ENCODE measurements at places on chromosomes 16 and 17.

- no peak for DNase-seq
Measured at GRCh38 chr16:10566613-10567012, 13.8 kb downstream of the EMP2 start.

- no peak for DNase-seq
Measured at GRCh38 chr17:81478119-81478518, 34.5 kb downstream of the ACTG1 start.

GRCh38 chr17:9244066-9245052 is 223.0 kb downstream of the NTN1 start:
- no peak for DNase-seq

- peak; percentile 85 for DNase-seq
Measured at GRCh38 chr17:40602445-40603443, 37.5 kb upstream of the CCR7 start.

- no peak for DNase-seq
Measured at GRCh38 chr17:41549596-41550039, 21.5 kb upstream of the KRT19 start.

DNA sequence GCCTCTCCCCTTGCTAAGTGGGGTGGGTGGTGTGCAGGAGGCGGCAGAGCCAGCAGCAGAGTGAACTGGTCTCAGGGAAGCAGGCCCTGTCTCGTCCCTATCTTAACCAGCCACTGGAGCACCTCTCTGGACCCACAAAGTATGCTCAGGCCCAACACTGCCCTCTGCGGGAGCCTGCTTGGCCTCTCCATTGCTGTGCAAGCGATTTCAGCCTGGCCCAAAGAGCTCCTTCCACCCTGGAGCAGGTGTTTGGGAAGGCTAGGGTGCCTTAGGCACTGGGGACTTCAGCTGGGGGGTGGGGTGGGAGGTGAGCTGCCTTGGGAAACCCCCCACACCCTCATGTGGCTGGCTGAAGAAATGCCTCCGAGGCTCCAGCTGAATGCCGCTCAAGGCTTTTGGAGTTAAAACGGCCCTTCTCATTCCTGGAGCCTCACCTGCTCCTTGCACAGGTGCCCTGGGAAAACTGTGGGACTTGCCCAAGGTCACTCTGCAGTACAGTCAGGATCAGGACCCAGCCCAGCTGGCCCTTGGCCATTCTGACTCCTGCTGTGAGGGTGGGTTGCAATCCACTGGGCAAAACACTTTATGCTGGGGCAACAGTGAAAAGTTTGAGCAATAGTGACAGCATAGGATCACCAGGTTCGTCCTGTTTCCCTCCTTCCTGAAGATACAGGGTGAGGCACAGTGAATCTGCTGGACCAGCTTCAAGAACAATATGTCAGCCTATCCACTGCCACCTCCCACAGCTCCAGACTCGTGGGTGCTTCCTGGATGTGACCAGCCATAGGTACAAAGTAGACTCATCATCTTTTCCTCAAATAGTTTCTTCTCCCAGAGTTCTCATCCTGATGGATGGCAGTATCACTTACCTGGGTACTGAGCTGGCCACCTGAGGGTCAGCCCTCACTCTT is 5.9 kb upstream of the UBE2O start:
- DNase-seq: no peak

- no peak for DNase-seq
Measured at GRCh38 chr17:7022781-7023571, at the start of gene BCL6B. Gene BCL6B (plus strand): TSS chr17:7023050. CDS start chr17:7023672, 622 bp downstream.

GRCh38 chr16:85173981-85174751 is 61.9 kb upstream of the CIBAR2 start:
- no peak for DNase-seq

DNA sequence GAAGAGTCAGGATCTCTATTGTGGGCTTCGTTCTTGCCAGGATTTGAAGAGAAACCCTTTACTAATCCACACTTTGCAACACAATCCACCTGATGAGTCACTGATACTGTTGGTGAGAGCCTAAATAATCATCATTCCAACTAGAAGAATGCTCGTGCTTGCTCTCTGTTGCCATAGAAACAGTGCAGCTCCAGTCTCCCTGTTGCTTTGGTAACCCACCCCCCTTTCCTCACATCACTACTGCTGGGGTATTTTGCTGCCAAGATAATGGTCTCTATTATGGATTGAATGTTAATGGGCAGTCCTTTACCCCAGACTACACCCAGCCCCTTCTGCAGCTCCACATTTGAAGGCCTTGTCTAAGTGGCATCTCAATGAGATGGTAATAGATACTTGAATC is 190.4 kb downstream of the ABCC12 start:
- no peak for DNase-seq

DNA sequence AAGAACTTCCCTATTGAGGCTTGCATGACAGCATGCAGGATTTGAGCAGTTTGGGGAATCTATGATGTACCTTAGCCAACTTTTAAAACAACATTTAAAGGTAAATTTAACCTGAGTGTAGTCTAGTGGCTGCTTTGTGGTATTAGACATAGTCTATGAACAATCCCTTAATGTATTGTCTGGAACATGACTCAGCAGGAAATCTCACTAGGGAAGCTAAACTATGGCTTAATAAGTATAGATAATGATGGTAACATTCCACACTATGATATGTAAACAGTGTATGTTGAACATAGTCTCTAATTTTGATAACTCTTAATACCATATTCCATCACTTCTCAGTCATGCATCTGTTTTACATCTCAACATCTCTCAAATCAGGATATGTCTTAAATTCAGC is 52.1 kb upstream of the SLC12A3 start:
- DNase-seq: no peak

GRCh38 chr16:15055141-15056053 is 477 bp downstream of the NTAN1 start:
- DNase-seq: no peak

DNA sequence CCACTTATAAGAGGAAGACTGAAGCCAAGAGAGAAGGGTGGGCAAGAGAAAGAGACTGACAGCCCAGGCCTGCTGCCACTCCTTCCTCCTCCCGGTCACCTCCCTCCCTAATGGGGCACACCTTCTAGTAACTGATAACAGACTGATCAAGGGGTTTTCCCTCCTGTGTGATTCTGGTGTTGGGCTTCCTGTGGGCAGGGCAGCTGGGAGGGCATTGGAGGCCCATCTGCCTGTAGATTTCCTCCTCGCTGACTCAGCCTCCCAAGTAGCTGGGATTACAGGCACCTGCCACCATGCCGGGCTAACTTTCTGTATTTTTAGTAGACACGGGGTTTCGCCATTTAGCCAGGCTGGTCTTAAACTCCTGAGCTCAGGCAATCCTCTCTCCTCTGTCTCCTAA is 16.2 kb downstream of the CA4 start:
- DNase-seq: peak; percentile 14

DNA sequence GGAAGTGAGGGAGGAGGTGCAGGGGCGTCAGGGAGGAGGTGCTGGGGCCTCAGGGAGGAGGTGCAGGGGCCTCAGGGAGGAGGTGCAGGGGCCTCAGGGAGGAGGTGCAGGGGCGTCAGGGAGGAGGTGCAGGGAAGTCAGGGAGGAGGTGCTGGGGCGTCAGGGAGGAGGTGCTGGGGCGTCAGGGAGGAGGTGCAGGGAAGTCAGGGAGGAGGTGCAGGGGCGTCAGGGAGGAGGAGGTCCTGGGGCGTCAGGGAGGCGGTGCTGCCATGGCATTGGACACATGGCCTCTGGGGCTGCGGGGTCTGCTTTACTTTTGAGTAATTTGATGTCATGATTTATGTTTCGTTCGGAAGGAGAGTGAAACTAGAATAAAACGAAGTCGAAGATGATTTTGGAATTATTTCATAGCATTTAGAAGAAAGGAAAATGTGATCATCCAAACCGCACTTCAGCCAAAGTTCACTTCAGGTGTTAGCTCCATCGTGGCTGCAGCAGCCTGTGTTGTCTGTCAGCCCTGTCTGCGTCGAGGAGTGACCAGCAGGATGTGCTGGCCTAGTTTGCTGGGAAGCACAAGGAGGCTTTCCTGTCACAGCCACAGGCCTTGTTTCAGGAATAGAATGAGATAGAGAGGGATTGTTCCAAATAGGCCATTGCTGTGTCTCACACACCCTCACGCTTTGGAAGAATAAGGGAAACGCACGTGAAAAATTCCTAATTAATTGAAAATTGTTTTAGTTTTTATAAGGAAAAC is 42.8 kb downstream of the RAB11FIP3 start:
- no peak for DNase-seq

GRCh38 chr16:55029509-55029908 is 98.8 kb downstream of the IRX5 start:
- no peak for DNase-seq

DNA sequence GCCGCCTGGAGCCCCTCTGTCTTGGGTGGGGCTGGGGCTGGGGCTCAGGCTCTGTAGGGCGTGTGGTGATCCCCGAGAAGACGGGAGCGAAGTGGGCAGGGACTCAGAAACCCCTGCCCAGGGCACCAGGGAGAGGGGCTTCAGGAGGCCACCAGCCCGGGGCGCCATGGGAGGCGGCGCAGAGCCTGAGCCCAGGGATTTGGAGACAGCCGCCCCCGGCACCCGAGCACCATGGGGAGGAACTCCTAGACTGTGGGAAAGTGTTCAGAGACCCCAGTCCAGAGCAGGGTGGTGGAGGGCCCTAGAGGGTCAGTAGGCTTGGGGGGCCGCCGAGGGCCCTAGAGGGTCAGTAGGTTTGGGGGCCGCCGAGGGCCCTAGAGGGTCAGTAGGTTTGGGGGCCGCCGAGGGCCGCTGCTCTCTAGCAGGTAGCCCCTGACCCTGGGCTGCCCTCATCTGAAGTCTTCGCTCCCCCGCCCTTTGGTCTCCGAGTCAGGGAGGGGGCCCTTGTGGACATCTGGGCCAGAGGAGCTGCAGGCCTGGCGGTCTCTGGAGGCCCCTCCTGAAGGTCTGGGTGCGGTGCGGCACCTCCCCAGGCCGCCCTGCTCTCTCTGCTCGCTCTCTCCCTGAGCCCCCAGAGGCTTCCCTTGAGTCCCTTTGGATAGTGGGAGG is 734 bp downstream of the ARHGDIG start:
- DNase-seq: no peak

- no peak for DNase-seq
Measured at GRCh38 chr16:48374255-48374654, 11.0 kb downstream of the SIAH1 start.
